ENCODE measurements at places on chromosomes 13 and 19. TPM values are rescaled to one million over a fixed set of nuclear protein-coding genes. Genes with fewer than 3 reads are reported as not detected.

DNA sequence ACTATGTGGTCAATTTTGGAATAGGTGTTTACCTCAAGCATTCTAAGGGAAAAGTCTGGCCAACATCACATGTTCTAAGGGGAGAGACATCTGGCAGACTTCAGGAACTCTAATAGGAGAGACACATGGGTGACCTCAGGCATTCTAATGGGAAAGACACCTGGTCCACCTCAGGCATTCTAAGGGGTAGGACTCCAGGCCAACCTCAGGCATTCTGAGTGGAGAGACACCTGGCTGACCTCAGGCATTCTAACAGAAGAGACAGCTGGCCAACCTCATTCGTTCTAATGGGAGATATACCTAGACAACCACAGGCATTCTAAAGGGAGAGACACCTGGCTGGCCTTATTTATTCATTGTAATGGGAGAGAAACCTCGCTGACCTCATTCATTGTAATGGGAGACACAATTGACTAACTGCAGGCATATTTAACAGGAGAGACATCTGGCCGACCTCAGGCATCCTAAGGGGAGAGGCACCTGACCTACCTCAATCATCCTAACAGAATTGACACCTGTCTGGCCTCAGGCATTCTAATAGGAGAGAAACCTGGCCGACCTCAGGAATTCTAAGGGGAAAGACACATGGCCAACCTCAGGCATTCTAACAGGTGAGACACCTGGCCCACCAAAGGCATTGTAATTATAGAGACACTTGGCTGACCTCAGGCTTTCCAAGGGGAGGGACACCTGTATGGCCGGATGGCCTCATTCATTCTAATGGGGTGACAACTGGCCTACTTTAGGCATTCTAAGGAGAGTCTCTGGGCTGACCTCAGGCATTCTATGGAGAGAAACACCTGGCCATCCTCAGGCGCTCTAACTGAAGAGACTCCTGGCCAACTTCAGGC, 1346.8 kb downstream of the UQCRFS1 start:
- DNase-seq = no peak

DNA sequence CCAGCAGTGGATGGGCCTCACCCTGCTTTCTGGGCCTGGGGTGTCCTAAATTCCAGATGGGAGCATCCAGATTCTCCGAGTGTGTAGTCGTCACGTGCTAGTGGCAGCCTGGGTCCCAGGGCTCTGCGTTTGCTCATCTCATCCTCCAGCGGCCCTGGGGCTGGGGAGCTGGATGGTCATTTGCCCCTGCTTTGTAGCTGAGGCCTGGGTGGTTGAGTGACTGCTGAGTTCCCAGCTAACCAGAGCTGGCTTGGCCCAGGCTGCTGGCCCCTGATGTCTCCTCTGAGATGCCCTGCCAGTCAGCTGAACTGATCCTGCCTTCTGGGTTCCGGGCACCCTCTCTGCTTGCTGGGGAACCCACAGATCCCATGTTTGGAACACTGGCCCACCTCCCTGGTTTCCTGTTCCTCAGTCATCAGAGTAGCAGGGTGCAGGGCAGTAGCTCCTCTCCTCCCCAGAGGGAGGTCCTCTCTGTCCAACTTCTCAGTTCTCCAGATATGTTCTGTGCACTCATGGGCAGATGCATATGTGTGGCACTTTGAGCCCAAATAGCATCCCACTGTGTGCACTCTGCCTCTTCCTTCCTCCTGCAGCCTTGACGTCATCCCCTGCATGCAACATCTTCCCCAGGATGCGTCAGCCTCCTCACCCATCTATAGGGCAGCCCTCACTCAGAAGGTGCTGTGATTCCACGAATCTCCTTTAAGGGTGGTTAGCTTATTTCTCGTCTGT, 22.4 kb upstream of the CRTC1 start:
- DNase-seq = no peak

DNA sequence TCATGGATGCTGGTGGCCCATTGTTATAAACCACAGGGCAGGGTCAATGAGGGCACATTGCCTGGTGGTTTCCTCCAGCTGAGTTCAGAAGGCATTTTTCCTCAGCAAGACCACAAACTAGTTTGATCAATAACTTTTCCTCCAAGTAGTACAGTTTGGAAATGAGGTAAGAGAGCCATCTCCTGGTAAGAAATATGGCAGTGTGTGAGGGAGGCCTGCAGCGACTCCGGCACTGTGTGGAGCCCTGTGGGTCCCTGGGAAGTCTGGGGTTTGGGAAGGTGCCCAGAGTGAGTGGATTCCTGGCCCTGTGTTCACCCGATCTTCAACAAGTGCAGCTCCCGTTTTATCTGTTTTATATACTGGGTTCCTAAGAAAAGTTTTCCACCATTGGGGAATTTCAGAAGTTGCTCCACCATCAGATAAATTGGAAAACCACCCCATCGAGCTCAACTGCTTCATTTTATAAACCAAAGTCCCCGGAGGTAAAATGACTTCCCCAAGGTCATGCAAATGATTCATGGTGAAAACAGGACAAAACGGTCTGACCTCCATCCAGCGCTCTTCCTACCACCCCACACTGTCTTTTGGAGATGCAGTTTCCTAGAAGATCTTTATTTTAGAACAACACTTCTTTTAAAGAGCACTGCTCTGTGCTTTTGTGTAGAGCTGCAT, 148.4 kb downstream of the KATNAL1 start:
- DNase-seq = peak; percentile 76

DNA sequence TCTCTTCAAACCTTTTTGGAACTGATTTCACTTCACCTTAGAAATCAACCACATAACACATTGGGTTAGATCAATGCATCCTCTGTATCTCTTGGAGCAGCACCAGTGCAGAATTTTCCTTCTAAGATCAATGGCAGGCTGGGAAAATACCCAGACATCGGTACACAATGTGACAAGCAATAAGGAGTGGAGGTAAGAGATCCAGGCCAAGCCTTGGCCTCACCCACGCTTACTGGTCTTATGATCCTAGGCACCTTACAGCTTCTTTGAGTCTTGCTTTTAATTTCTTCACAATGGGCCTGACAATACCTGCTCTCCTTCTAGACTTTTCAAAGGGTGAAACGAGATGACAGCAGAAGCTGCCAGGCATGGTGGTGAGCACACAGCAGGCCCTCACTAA, 232.0 kb downstream of the LACC1 start:
- no peak for DNase-seq

GRCh38 chr13:99301913-99302636, 5.1 kb downstream of the GPR183 start:
- no peak for DNase-seq

DNA sequence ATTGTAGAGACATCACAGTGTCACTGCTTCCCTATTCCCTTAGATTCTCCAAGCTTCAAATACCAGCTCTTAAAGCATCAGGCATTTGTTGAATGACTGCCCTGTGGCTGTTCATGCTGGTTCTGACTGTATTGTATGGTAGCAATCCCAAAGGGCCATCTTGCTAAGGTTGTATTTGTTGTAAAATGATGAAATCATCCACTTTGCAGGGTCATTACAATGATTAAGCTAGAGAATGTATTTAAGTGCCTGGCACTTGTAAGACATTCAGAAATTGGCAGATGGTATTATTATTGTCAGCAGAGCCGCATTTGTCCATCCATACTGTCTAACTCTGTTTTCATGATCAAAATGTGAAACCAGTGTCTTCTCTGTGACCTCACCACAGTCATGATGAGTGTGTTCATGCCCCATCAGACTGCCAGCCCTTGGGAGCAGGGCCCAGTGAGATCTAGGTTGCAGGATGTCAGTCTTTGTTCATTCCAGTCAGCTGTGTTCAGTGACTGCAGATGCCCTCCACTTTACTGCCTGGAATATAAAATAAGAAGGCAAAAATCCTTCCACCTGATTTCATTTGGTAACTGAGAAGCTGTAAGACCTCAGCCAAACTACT, 86.1 kb downstream of the DHRS12 start:
- DNase-seq = no peak

GRCh38 chr13:26882731-26883130, 122.1 kb upstream of the GPR12 start:
- no peak for DNase-seq

DNA sequence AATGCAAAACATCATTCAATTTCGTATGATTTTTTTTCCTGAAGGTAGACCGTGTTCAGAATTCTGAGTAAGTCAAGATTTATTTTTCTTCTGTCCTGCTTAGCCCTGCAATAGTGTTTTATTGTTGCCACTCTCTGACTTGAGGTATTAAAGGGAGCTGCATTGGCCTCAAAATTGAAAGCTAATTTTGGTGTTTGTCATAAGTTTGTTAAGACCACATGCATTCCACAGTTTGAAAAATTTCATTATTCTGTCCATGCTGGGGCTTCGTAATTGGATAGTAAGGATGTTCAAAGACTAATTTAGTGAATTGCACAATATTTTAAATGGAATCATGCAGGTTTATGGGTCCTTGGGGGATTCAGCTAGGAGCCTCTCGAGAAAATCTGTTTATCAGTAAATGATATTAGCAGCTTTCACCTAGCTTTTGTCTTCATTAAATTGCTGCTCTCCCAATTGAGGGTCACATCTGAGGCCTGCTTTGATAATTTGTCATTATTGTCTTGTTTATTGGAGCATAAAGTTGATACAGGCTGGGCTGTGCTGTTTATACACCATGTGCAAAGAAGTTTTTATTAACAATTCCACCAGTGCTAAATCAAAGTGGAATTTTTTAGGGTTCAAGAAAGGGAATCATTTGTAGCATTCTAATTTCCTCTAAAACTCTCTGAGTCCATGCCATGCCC, 339.8 kb upstream of the OBI1 start:
- no peak for DNase-seq

- no peak for DNase-seq
Measured at GRCh38 chr13:53920916-53921315, 892.3 kb downstream of the OLFM4 start.

DNA sequence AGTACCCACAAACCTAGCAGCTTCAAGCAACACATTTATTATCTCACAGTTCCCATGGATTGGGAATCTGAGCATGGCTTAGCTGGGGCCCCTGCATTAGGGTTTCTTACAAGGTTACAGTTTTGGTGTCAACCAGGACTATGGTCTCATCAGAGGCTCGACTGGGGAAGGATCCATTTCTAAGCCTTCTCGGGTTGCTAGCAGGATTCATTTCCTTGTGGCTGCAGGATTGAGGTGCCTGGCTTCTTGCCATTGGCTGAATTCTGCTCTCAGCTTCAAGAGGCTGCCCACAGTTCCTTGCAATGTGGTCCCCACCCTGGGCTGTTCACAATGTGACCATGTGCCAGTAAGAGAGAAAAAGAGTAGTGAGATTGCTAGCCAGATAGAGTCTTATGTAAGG, 26.7 kb downstream of the ZNRF4 start:
- no peak for DNase-seq

DNA sequence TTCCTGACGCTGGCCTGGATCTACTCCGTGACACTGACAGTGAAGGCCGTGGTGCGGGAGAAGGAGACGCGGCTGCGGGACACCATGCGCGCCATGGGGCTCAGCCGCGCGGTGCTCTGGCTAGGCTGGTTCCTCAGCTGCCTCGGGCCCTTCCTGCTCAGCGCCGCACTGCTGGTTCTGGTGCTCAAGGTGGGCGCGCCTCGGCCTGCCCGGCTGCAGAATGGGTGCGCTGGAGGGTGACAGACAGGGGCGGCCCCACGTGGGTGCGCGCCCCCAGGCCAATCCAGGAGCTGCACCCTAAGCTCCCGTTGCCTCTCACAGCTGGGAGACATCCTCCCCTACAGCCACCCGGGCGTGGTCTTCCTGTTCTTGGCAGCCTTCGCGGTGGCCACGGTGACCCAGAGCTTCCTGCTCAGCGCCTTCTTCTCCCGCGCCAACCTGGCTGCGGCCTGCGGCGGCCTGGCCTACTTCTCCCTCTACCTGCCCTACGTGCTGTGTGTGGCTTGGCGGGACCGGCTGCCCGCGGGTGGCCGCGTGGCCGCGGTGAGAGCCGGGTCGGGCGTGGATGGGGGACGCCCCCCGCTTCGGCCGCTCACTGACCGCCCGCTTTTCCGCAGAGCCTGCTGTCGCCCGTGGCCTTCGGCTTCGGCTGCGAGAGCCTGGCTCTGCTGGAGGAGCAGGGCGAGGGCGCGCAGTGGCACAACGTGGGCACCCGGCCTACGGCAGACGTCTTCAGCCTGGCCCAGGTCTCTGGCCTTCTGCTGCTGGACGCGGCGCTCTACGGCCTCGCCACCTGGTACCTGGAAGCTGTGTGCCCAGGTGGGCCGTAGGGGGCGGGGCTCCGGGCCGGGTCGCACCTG, 7.2 kb downstream of the ABCA7 start:
- DNase-seq = no peak

- no peak for DNase-seq
Measured at GRCh38 chr13:75120085-75120484, 361.9 kb downstream of the TBC1D4 start.

GRCh38 chr19:44684892-44685863, 13.8 kb upstream of the CEACAM16 start:
- DNase-seq = peak; percentile 94

GRCh38 chr13:49279112-49279511, 31.4 kb downstream of the CDADC1 start:
- DNase-seq = no peak

- no peak for DNase-seq
Measured at GRCh38 chr13:112073245-112074138, 6.5 kb downstream of the SOX1 start.

GRCh38 chr13:111080642-111081041, 34.5 kb upstream of the ARHGEF7 start:
- no peak for DNase-seq

DNA sequence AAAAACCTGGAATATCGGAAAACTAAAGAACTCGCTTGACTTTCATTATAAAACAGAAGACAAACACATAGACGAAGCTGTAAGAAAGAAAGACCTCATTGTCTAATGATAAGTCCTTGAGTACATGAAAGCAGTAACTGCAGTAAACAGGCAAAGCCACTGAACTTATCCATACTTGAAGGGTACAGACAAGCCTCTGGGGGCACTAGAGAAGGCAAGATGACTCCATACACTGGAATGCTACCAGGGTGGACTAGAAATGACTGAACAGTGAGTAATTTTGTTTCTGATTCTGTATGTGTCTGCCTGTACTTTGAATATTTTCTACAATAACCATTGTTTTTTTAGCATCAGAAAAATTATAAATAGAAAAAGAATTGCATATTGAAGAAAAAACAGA, 507.9 kb downstream of the UQCRFS1 start:
- peak; percentile 91 for DNase-seq

The LHB gene
- not detected for total RNA-seq

The CGB1 gene
- not detected for total RNA-seq

The ZNF675 gene
- total RNA-seq = 16.5 TPM

The SERPINE3 gene
- not detected for total RNA-seq

The NANOS3 gene
- total RNA-seq = not detected

The ZNF382 gene
- total RNA-seq = not detected

The TLE6 gene
- not detected for total RNA-seq

The C5AR1 gene
- not detected for total RNA-seq

The CEACAM5 gene
- not detected for total RNA-seq

The IRS2 gene
- total RNA-seq = 5.0 TPM

The C19orf67 gene
- not detected for total RNA-seq

The CCDC70 gene
- not detected for total RNA-seq

The SLC17A7 gene
- total RNA-seq = 1.7 TPM

The ZNF763 gene
- not detected for total RNA-seq

The B3GNT8 gene
- total RNA-seq = not detected

The CYP4F8 gene
- not detected for total RNA-seq

Measured in HT1080 (cell line).